Fibroblast of the conjunctiva (primary cell): ENCODE measurements at places on chromosomes 4 and X.
A peak's percentile ranks its signal among the peaks of the same experiment; 100 is the strongest.

- DNase-seq = no peak
These were observed 240.3 kb upstream of the SFRP2 start for GRCh38 chr4:154029171-154029570.

DNA sequence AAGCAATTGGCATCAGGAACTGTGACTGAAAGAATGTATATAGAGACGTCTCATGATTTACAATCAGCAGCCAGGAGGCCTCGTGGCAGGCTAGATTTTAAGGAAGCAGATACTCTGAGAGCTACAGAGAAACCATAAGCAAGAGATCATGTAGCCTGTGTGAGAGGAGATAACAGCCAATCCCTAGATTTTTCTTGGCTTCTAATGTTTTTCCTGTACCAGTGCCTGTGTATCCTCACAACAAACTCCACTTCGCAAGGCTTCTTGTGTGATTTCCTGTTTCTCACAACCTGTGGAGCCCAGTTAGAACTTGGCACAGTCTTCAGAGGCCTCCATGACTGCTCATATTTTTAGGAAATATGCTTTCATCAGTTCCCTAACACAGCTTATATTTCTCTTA, 147.9 kb downstream of the PTCHD1 start:
- no peak for DNase-seq

DNA sequence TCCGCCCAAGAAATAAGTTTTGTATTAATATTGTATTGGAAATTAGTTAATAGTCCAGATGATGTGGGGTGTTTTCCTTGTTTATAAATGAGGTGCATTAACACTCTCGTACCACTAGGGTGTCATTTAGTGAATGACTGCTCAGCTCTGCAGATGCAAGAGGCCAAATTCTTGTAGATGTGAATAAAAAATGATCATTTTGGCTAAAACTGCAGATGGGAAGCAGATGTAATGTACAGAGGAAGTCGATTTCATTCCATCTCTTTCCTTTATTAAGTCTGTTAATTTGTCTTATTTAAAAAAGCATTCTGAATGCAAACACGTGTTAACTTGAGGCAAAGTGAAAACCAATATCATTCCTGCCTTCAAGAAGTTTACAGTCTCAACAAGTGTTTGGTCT, 108.1 kb downstream of the DHX15 start:
- DNase-seq = no peak

DNA sequence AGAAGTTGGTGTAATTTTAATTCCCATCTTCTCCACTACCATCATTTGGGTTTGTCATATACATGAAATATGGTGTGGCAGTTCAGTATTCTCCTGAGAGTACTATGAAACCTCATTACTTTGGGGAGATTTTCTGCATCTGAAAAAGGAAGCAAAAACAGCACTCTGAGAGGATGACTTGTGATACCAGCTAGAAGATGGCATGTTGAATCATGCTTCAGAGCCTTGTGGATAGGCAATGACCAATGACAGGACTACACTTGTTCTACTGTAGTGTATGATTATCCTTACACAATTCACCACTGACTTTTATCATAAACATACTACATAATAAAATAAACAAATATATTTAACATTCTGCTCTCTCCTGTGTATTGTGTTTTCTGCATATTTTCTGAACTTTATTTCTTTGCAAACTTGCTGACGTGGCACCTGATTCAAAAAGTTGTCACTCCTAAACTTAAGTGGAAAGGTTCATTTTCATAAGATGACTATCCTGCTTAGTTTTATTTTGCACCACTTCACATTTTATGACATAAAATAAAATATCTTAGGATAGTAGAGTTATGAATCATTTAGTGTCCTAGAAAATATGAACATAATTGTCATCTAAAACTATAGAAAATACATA, 991.3 kb downstream of the FSTL5 start:
- no peak for DNase-seq

DNA sequence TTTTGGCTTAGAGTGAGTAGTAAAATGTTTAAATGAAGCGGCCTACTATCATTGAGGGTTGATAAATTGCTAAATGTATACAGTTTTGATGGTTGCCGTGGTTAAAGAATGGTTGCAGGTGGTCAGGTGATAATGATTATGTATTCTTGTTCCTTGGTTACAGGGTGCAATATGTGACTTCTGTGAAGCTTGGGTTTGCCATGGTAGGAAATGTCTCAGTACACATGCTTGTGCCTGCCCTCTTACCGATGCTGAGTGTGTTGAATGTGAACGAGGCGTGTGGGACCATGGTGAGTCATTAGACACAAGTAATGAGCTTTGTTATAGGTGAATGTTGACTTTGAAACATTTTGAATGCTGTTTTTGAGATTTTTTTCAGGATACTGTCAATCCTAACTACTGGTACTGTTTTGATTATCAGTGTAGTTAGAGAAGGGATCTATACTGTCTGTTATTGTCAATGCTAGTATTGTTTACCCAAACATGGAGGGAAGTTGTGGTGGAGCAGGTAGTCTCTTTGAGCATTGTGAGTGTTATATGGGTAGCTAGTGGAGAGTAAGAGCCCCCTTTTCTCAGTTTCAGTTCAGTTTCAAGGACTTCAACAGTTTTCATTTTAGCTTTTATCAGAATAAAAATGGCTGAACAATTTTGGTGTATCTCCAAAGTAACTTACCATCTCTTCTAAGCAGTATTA, 8.9 kb downstream of the ZNF330 start:
- no peak for DNase-seq

DNA sequence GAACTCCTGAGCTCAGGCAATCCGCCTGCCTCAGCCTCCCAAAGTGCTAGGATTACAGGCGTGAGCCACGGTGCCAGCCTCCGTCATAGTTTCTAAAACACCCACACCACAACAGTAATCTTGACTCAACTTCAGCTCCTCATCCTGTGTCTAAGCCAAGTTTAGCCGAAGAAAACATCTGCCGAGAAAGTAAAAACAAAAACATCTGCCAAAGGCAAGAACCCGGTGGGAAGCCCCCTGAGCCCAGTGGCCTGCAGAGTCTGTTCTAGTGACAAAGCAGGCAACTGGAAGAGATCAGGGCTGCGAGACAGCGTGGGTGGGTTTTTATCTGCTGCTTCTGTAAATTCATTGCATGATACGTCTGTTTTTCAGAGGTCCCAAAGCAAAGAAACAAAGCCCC, 26.6 kb upstream of the CD99 start:
- peak; percentile 45 for DNase-seq

- DNase-seq = peak; percentile 9
These were observed 70.8 kb downstream of the ANXA3 start for GRCh38 chr4:78622253-78622979.

- DNase-seq = peak; percentile 16
These were observed at the start of gene SNCA for GRCh38 chr4:89836897-89837384. Gene SNCA (minus strand): TSS chr4:89837161. CDS start chr4:89835667, 1,494 bp downstream.

DNA sequence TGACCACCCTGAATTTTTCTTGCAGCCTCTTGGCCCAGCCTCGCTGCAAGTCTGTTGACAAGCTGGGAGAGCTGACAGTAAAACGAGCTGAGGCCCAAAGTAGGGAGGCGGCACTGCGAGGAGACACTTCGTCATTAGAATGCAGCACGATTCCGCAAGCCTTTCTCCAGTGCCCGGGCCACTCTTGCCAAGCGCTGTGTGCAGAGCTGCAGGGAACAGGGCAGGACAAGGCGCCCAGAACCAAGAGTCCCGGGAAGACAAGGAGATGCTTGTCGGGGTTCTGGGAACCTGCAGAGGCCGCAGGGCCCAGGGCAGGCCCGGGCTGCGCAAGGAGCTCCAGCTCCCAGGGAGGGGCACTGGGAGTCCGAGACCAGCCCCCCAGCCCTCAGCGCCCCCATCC, 187.1 kb downstream of the BCOR start:
- no peak for DNase-seq

DNA sequence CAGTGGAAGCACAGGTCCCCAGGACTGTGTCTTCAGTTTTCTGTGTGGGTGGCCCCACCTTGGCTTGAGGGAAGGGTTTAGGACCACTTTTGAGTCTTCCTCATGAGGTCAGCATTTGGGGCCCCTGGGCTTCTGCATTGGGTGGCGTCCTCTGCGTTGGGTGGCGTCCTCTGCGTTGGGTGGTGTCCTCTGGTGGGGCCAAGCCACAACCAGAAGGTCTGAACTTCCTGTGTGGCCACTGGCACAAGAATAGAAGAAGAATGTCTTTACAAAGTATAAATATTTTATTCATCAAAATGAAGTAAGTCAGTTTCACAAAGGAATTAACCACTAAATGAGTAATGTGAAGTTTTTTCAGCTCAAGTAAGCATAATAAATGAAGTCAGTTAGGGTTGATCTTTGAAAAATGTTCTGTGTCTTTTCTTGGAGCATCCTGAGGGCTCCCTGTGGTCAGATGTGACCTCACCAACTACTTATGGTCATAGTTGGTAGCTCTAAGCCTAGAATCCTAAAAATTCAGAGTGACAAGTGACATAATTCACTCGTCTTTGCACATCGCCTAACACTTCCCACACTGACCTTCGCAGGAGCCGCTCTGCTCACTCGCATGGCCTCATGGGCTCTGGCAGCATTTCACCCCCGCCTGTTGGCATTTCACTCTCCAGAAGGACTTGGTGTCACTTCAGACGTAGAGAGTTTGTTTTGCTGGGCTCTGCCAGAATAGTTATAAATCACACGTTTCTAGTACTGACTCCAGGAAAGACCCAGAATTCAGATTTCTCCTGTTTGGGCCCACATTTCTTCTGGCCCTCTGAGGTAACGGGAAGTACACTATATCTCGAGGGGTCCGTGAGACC, 39.0 kb upstream of the HGFAC start:
- DNase-seq = no peak
